CD4-positive, alpha-beta T cell treated with Interleukin-4 for 4 hours (primary cell): ENCODE measurements at places on chromosomes 1 and 21.

GRCh38 chr1:241362350-241362749 lies 5.3 kb upstream of the RGS7 start:
- DNase-seq: no peak

- DNase-seq: no peak
Observed at GRCh38 chr1:156281693-156282478, 739 bp downstream of the SMG5 start.

DNA sequence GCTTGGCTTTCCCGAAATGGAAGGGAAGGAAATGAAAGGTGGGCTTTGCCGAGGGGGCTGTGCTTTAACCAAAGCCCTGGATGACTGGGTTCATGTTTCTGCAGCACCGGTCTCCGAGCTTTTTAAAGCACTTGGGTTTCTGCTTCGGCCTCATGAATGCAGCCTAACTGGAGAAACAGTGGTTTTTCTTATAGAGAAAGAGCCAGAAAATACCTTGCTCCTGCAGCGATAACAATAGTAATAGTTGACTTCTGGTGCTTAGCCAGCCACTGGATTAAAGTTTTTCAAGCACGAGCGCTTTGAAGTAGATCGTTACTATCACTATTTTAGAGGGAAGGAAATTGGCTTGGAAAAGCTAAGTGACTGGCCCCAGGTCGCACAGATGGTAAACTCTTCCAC lies 500 bp upstream of the DOCK7 start:
- DNase-seq: no peak

GRCh38 chr1:231021540-231022031 lies 18.5 kb downstream of the FAM89A start:
- no peak for DNase-seq

- peak; percentile 59 for DNase-seq
Observed at GRCh38 chr1:2415801-2416208, 3.4 kb upstream of the PEX10 start.

GRCh38 chr1:11168731-11169130 lies 20.4 kb upstream of the ANGPTL7 start:
- no peak for DNase-seq

DNA sequence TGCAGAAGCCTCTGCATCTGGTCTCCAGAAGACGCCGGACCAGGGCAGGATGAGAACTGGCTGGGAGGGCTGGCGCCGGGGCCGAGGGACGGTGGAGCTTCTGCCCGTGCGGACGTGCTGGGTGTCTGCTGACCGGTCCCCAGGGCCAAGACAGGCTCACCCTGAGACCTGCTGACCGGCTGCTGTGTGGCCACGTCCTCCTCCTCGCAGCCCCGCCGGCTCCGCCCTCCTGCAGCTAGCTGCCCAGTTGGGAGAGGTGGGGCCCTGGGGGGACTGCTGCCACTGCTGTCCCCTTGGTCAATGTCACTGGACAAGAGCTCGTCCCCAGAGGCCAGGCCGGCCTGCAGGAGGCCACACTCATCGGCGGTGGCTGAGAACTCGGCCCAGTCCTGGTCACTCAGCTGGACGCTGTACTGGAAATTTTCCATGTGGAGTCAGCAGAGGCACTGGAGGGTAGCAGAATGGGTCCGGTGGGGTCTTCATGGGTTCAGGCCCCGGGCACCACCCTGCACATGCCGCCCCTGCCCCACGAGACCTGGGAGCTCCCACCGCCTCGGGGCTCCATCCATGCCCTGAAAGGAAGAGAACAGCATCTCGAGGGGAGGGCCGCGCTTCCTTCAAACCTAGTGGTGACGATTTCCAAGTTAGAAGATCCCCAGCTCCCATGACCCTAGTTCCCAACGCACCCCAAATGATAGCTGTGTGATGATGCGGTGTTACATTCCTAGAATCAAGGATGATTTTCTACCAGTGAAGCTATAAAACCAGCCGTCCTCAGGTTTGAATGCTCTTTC lies 1.1 kb downstream of the PERM1 start:
- DNase-seq: no peak

DNA sequence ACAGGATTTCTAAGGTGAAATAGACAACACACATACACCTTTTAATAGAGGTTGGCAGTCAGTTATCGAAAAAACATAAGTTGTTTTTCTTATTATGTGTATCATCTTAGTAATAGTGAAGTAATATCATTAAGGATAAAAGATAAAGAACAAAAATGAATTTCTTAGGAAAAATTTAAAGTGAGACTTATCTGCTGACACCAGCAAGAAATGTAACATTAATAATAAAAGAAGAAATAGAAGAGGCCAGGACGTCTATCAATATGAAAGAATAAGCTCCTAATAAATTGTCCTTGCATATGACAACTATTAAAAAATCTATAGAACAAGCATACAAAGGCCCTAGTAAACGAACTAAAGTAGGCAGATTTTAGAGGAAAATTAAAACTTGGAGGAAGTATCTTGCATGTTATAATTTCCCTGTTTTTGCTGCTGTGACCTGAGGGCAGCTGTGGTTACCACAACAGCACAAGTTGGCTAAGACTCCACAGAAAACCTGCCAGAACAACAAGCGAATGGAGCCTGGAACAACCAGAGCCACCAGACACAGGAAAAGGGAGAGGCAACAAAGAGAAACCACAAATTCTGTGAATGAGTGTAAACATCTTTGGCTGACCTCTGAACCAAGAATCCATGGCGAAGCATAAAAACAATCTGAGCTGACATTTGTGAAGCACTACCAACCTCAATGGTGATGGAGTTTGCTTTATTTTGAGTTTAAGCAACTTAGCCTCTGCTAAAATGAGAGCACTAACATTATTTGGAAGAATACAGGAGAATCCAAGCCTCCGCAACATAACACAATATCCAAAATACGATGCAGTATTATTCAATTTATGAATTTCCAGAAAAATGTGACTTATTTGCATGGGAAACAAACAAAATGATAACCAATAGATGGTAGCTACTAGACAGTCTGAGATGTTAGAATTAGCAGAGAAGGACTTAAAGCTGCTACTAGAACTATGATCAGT lies 207.5 kb downstream of the KCNT2 start:
- no peak for DNase-seq

DNA sequence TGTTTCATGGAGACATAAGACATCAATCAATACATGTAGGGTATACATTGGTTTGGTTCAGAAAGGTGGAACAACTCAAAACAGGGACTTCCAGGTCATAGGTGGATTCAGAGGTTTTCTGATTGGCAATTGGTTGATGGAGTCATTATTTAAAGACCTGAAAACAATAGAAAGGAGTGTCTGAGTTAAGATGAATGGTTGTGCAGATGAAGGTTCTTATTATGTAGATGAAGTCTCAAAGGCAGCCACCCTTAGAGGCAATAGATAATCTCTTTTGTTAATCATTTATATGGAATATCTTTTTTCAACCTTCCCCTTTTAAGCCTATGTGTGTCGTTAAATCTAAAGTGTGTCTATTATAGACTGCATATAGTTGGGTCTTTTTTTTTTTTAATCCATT lies 67.8 kb upstream of the LYPLAL1 start:
- DNase-seq: no peak

DNA sequence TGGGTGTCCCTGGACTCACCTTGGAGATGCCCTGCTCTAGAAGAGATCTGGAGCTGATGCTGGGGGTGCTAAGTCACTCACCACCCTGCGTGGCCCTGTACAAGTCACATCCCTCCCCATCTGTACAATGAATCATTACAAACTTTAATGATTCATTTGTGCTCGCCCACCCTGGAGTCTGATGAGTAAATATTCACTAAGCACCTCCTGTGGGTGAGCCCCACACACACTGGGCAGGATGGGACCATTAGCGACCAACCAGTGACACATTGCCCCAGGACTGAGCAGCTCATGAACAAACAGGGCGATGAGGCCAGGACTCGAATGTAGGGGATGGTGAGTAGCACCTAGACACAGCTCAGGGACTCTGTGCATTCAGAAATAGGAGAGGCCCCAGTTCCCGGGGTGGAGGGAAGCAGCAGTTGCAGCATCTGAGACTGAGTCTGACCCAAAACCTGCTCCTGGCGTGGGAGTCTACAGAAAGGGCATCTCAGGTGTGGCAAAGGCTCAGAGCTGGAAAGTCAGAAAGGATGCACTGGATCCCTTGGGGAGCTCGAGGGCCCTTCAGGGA lies 18.1 kb upstream of the PDZK1IP1 start:
- no peak for DNase-seq

- DNase-seq: no peak
Observed at GRCh38 chr1:15939181-15940109, 36.5 kb downstream of the ZBTB17 start.

- DNase-seq: peak; percentile 24
Observed at GRCh38 chr1:22044690-22045420, 7.7 kb upstream of the CDC42 start.

GRCh38 chr1:64122588-64122987 lies 80.8 kb upstream of the UBE2U start:
- no peak for DNase-seq

DNA sequence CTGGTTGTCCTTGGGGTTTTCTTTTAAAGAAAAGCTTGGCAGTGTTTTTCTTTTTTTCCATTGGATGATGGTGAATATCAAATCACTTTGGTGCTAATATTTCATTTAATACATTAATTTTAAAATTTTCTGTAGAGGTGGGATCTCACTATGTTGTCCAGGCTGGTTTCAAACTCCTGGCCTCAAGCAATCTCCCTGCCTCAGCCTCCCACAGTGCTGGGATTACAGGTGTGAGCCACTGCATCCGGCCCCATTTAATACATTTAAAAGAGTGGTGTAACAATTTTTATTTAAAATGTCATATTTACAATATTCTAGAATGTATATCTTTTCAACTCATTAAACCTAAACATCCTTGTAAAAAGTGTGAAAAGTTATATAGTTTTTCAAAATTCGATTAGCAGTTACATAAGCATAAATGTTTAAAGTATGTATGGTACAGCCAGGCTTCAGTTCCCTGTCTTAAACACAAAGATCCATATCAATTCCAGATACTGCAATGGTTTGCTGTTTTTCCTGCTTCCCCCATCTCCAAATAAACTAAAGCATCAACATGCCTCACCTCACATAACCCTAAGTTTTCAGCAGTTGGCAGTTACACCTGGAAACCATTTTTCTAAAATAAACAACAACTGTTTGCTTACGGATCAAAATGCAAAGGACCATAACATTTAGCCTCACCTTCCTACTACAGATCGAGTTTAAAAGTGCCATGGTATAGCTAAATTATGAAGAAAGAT lies 8.9 kb upstream of the LGALS8 start:
- no peak for DNase-seq

GRCh38 chr1:117229217-117229616 lies 18.5 kb upstream of the VTCN1 start:
- DNase-seq: no peak

DNA sequence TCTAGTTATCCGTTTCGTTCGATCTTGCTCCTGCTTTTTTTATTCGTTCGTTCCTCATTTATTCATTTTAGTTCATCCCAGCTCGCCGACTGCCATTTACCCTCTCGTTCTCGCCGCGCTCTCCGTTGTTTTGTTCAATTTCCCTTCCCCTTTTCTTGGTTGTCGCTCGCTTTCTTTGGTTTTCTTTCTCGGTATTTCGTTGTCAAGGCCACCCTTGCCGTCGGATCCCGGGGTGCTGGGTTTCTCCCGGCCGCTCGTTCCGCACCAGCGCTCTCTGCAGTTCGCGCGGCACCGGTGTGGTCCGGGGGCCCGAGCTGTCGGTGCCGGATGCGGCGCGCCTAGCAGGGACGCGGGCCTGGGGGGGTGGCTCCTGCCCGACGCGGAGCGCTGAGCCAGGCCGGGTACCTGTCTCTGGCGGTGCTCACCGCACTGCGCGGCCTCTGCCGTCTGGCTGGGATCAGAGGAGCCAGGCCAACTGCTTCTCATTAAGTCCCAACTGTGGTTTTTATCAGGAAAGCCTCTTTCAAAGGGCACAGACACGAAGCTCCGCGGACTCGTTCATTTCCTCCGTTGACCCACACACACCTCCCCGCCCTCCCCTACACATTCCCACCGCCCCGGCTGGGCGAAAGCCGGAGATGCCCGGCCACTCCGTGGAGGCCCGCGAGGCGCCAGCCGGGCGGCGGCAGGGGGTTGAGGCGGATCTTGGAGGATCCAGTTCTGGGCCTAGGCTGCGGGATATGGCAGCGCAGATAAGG lies 1.6 kb downstream of the ALX3 start:
- DNase-seq: no peak

- DNase-seq: no peak
Observed at GRCh38 chr1:178537382-178538090, 24.6 kb downstream of the TEX35 start.
